ENCODE measurements at places on chromosomes 11 and 22. TPM values are rescaled to one million over a fixed set of nuclear protein-coding genes. Genes with fewer than 3 reads are reported as not detected.

Gene C11orf86
- total RNA-seq = not detected

Gene MYO7A
- total RNA-seq = 3.5 TPM

Gene FAM181B
- 17.8 TPM for total RNA-seq

Gene MPPED2
- 84.9 TPM for total RNA-seq

Gene MS4A15
- total RNA-seq = not detected

Gene CLDN5
- total RNA-seq = 91.8 TPM

Gene ELFN2
- total RNA-seq = 16.8 TPM

Gene PANX3
- total RNA-seq = not detected

Gene C1QTNF6
- total RNA-seq = 4.4 TPM

Gene SPATA19
- not detected for total RNA-seq

Gene THOC5
- 40.1 TPM for total RNA-seq

Gene ZNF214
- total RNA-seq = 14.1 TPM

Gene PHLDB1
- total RNA-seq = 73.8 TPM

Gene RTN4RL2
- total RNA-seq = 0.46 TPM

Gene NPAS4
- 1.6 TPM for total RNA-seq

Gene PGA3
- total RNA-seq = not detected

Gene CYTH4
- total RNA-seq = 3.2 TPM

Gene FAM227A
- 9.2 TPM for total RNA-seq

Gene GAL
- total RNA-seq = 1.8 TPM
